Stimulated activated CD4-positive, alpha-beta T cell treated with anti-CD3 and anti-CD28 coated beads, Interleukin-4, amount 100 ng/mL, for 4 hours (primary cell): ENCODE measurements at places on chromosomes 6 and 20.
A peak's percentile ranks its signal among the peaks of the same experiment; 100 is the strongest.

GRCh38 chr6:85975957-85976356, 333.3 kb upstream of the SYNCRIP start:
- DNase-seq = no peak

- DNase-seq = no peak
Measured at GRCh38 chr6:73050706-73051105, 174.6 kb downstream of the KHDC1L start.

DNA sequence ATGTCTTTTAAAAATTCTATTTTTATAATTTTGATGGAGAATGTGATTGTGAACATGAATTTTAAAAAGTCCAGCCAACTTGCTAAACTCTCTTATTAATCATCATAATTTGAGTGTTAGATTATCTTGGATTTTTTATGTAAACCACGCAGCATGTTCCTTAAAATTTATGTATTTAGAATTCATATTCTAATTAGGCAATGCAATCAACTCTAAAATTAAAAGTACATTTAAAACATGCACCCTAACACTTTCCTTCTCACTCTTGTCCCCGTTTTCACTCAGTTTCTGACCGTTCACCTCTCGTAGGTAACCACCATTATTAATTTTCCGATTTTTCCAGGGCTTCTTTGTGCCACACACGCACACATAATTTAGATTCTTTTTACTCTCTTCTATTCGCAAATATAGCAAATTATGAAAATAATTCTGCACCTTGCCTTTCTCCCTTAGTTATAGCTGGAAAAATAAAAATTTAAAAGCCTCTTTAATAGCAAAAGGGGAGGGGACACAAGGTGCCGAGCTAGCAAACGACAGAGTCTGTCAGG, 329 bp upstream of the ZKSCAN3 start:
- no peak for DNase-seq

DNA sequence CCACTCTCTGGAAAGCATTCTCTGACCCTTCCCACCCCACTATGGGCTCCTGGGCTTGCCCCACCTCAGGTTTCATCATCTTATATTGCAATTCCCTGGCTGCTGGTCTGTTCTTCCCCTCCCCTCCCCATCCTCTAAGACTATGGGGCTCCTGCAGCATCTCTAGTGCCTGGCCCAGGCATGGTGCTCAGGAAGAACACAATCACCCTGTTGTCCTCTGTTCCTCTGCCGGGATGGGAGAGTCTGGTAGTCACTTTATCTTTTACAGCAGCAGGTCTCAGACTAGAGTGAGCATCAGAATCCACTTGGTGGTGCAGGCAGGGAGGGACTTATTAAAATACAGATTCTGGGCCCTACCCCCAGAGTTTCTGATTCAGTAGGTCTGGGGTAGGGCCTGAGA, 5.0 kb upstream of the LPIN3 start:
- DNase-seq = no peak

- DNase-seq = no peak
Measured at GRCh38 chr6:128439627-128440026, 80.8 kb downstream of the PTPRK start.

DNA sequence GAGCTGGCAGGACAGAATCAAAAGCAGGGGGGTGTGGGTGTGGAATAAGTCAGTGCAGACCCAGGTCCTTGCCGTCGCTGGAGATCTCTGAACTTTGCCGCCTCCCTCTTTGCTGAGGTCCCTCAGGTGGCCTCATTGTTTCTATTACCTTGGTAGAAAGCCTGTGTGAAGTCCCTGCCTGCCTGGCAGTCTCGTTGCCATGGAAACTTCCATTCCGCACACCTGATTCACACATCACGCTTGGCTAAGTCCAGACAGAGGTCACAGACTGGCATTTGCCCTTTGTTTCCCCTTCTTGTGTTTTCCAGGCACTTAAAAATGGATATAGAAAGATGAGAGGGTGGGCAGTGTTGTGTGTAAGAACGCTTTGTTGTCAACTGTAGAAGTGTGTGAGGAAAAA, 260.6 kb downstream of the PRL start:
- DNase-seq = no peak

DNA sequence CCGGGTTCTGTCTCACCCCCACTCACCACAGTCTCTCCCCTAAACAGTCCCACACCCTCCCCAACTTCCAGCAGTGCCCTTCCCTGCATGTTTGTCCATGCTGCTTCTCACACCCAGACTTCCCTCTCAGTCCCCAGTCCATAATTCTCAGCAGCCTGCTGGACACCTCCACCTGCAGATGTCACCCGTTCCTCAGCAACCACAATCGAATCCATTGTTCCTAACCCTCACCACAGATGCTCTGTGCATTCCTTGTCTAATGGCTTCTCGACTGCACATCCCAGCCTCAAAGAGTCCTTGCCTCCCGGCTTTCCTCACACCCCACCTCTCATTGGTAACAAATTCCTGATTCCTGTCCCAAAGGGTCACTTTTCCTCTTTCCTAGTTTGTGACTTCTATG, 55.6 kb downstream of the GOPC start:
- no peak for DNase-seq

- DNase-seq = no peak
Measured at GRCh38 chr6:151616091-151616513, 122.3 kb downstream of the CCDC170 start.

DNA sequence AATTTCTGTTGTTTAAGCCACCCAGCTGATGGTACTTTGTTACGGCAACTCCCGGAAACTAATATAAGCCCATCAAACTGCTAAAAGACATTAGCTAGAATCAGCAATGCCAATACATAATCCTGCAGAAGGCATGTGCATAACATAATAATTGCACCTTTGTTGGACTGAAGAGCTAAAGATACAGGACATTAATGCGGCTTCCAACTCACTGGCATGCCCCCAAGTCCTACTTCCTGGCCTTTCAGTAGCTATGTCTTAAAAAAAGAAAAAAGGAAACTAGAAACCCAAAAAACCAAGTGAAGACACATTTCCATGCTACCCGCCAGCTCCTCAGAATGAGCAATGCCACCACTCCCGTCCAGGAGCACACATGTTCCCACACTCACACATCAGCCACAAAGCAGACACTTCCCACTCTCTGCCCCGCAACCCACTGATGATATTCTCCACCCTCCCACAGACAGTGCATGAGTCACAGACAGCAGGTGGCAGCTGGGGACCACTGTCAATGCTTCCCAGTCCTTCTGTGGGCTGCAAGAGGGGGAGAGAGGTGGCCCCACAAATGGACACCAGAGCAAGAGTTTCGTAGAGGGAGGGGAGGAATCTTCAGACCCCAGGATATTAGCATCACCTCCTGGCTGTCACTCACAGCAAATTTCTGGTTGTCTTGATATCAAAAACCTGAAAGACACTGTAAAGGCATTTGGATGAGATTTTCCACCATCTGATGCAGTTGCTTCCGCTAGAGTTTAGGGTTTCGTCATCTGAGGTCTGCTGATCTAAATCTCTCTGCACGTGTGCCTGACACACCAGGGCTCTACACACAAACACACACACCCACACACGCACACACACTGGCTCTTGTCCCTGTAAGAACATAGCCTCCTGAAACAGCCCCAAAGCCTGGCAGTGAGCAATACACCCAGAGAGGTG, 32.8 kb downstream of the GFOD1 start:
- DNase-seq = peak; percentile 65

DNA sequence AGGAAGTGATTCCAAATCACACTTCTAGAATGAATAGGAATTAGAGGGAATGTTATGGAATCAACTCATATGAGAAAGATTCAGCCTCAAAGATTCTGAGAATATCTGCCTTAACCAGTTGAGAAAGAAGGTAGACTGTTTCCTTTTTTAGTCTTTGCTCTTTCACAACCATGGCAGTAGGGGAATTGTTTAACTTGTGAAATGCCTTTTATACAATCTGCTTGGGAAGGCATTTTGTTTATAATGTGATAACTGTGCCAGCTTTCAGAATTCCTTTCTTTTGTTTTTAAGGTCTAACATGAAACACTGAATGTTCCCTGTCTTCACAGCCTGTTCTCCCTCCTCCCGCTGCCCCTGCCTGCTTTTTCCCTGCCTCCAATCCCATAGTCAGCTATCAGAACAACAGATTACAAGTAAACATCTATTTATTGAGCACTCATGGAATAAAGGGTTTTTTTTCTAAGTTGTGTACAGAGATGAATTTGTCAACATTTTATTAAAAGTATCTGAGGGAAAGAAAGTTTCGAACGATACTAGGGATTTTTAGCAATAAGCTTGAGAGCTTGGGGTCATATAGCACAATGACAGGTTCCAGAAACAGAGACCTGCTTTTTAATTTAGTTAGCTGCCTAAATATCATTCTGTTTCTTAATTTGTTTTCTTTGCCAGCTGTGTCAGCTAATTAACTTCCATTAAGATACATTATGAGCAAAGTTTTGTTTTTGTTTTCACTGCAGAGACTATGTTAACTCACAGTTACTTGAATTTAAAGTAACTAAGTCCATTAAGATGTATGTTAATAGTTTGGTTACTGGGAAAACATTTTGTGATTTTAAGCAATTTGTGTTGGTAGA, 28.3 kb upstream of the FBXO30 start:
- no peak for DNase-seq

- no peak for DNase-seq
Measured at GRCh38 chr20:15265581-15266309, 928.3 kb upstream of the FLRT3 start.
